ENCODE measurements at places on chromosomes 5 and 9.

DNA sequence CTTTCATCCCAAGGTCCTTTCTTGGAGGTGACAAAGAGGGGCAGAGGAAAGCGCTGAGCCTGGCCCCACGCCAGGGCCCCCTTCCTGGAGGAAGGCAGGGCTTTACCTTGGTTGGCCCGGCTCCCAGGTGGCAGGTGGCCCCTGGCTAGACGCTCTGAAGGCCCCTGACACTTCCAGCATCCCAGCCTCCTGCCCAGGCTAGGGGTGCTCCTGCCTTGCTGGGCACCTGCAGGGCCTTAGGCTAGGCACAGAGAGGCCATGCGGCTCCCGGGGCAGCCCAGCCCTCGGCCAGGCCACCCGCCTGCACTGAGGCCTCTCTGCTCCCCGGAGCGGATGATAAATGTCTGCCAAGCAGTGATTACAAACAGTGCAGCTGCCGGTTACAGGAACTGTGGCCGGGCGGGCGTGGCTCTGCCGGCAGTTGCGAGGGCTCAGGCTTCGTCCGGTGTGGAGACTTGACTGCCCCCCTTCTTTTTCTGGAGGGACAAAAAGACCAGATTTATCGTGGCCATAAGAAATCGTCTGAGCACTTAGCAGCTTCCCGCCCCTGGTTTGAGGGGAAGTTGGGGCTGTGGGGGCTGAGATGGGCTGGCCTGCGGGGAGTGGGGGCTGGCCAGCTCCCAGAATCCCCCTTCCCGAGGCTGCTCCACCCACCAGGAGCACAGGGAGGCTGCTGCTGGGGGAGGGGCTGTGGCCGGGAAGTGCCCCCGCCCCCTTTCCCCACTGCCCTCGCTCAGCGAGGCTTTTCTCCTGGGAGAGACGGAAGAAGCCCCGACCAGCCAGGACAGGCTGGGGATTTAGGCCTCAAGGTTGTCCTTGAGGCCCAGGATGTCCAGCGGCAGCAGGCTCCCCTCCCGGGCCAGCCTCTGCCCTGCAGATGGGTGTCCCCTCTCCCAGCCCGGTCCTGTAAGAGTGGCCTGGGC lies 31.6 kb upstream of the UBAC1 start:
- peak; percentile 23 for DNase-seq

DNA sequence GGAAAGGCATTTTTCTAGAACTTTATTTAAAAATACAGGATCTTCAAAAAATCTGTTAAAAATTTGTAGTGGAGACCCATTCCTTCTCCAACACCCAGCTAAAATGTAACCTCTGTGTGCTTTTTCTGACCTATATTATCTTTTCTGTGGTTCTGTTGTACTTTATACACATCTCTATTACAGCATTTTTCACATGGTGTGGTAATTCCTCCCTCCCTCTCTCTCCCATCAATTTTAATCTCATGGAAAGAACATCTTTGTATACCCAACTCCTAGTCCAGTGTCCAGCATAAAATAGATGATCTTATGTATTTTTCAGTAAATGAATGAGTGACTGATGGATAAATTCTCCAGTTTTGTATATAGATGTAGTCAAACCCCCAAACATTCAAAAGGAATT lies 183.4 kb upstream of the KLF9 start:
- DNase-seq: no peak

DNA sequence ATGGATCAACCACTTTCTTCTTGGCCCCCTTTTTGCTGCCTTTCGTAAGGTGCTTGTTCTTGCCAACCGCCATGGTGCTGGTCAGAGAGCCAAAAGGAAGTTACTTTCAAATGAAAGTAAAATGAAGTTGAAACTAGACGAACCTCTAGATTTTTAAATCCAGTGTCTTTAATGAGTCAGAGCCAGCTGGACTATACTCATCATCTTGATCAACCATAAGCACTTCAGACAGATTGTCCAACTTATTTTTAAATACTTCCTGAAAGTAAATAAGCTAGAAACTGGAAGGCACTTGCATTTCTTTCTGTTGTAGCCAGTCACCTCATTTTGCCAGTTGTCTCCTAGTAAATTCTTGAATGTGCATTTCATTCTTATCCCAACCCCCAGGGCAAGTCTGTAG lies 48.9 kb downstream of the JMY start:
- DNase-seq: no peak

- no peak for DNase-seq
Observed at GRCh38 chr5:1515311-1515920, 8.3 kb downstream of the LPCAT1 start.

Data from AG09309 (cell line).